ENCODE measurements at places on chromosomes 6 and 20.
A peak's percentile ranks its signal among the peaks of the same experiment; 100 is the strongest.

DNA sequence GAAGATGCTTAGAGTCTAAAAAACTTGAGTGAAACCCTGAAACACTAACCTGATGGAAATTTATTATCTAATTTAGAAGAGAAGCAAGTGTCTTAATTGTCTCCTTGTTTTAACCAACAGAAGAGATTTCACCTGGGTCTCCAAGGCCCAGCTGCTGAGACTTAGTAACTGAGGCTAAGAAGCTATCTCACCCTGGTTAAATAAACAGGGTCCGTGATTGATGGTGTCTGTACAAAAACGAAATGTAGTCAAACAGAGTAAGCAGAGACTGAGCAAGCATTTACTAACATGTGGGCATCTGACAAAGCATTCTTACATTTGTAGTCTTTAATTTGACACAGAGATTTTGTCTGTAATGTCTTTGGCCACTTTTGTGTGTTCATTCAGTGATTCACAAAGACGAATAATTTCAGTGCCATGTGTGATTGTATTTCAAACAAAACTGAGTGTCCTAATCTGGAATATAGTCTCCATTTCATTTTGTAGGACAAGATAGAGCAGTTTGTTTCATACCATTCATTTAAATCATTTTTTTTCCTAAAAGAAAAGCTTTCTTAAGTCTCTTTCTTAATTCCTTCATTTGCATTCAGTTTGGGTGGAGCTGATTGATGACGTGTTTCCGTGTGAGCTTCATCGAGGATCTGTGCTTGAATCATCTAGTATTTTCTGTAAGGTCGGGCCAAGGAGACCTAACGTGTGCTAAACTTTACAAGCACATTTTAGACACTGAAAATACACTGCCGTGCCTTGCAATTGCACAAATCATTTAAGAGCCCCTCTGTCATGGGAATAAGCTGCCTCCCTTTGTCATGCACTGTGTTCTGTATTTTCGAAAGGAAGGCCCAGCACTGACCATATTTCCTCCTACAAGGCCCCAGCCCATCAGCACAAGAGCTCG lies 170.6 kb upstream of the QKI start:
- H3K4me3 ChIP-seq = no peak overlapping the region
- H3K27me3 ChIP-seq = no peaks in the 10 kb centered on the region
- H3K27ac ChIP-seq = no peak overlapping the region
- H3K4me1 ChIP-seq = no peaks in the 10 kb centered on the region
- no peak for DNase-seq

- no peak overlapping the region for H3K27ac ChIP-seq
- DNase-seq = no peak
- H3K4me1 ChIP-seq = no peaks in the 10 kb centered on the region
- H3K36me3 ChIP-seq = no peaks in the 10 kb centered on the region
These were observed 33.3 kb upstream of the QKI start for GRCh38 chr6:163381118-163381756.

DNA sequence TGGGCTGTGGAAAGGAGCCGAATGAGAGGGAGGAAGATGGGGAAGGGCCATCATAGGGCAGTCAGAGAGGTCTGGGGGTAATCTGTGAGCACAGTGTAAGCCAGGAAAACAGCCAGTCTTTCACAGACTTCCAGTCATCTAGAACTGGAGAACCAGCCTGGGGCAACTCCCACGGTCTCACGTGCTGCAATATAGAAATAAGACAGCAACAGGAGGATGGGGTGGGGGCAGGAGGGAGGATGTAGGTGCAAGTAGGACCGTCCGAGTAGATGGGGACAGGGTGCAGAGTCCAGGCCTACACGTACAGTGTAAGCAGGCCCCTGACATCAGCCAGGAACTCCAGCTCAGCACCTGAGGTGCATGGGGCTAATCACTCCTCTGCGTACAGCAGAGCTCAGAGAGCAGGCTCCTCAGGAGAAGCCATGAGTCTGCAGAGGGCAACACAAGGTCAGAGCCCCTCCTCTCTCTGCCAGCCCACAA lies 58.2 kb upstream of the TNFAIP3 start:
- no peak overlapping the region for H3K4me3 ChIP-seq
- H3K4me1 ChIP-seq = peaks cover 54% of the 10 kb centered on the region
- no peaks in the 10 kb centered on the region for H3K36me3 ChIP-seq
- no peak for DNase-seq
- H3K27me3 ChIP-seq = no peaks in the 10 kb centered on the region

DNA sequence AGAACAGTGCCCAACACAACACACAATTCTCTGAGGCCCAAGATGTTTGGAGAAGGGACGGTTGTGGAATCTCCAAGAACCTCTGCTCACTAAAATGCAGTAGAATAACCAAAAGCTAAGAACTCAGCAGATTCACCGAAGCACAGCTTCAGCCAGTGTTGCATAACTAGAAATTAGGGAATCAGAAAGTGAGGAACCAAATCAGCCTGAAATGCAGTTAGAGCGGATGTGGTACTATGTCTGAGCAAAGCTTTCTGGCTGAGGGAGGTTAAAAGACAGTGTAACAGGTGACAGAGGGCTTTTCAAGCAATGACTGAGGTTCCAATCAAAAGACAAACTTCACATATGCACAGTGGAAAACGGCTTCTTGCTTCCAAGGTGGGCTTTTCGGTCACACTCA lies 197.9 kb upstream of the KCNK16 start:
- H3K27ac ChIP-seq = no peak overlapping the region
- H3K27me3 ChIP-seq = no peaks in the 10 kb centered on the region
- no peaks in the 10 kb centered on the region for H3K36me3 ChIP-seq
- no peak for DNase-seq
- H3K4me3 ChIP-seq = no peak overlapping the region

DNA sequence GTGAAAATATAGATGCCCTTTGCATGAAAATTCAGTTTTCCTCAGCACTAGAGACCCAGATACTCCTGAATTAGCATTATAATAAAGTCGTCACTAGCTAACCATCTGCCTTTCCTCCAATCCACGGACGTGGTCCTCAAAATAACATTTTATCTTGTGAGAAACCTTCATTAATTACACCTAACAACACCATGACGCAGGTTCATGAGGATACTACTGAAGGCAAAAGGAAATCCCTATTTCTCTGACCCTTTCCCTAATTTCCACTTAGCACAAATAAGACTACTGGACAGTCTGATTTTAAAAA lies 1.3 kb upstream of the PNISR start:
- peak overlapping the region; percentile 66 for H3K4me3 ChIP-seq
- H3K36me3 ChIP-seq = no peaks in the 10 kb centered on the region
- no peak for DNase-seq
- H3K4me1 ChIP-seq = peaks cover 13% of the 10 kb centered on the region
- H3K27ac ChIP-seq = peak overlapping the region; percentile 99

DNA sequence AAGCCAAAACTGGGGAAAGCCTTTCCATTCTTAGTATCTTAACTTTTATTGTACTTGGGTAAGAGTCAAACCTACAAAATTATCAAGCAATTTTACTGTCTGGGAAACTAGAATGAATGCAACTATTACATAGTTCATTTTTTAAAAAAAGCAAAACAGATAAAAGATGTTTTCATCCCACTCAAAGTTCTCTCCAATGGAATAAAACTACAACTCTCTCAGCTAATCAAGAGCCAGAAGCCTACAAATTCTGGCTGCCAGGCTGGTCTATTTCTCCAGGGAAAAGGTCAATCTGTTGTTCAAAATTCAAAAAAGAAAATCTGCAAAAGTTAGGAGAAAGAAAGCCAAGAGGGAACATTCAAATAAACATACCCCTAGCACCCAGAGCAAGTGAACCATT lies 56.2 kb downstream of the COL12A1 start:
- H3K36me3 ChIP-seq = no peaks in the 10 kb centered on the region
- DNase-seq = no peak
- H3K4me3 ChIP-seq = no peak overlapping the region
- no peaks in the 10 kb centered on the region for H3K4me1 ChIP-seq
- no peaks in the 10 kb centered on the region for H3K27me3 ChIP-seq

DNA sequence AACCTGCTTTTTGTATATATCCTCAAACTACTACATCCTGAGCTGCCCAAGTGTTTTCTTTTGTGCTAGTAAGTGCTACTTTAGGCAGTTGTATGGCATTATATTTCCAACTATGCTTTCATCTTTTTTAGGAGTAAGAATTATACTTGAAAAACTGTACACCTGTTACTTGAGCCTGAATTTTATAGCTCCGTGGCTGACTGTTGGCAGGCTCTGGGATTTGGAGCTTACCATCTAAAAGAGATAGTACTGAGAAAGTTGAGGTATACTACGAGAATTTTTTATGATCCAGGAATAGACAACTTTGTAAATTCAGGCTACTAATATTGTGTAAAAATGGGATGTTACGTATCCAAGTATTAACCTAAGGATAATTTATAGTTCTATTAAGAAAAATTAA lies 32.4 kb downstream of the RNF217 start:
- no peak overlapping the region for H3K27ac ChIP-seq
- H3K36me3 ChIP-seq = no peaks in the 10 kb centered on the region
- H3K4me3 ChIP-seq = no peak overlapping the region
- no peaks in the 10 kb centered on the region for H3K27me3 ChIP-seq
- DNase-seq = no peak

DNA sequence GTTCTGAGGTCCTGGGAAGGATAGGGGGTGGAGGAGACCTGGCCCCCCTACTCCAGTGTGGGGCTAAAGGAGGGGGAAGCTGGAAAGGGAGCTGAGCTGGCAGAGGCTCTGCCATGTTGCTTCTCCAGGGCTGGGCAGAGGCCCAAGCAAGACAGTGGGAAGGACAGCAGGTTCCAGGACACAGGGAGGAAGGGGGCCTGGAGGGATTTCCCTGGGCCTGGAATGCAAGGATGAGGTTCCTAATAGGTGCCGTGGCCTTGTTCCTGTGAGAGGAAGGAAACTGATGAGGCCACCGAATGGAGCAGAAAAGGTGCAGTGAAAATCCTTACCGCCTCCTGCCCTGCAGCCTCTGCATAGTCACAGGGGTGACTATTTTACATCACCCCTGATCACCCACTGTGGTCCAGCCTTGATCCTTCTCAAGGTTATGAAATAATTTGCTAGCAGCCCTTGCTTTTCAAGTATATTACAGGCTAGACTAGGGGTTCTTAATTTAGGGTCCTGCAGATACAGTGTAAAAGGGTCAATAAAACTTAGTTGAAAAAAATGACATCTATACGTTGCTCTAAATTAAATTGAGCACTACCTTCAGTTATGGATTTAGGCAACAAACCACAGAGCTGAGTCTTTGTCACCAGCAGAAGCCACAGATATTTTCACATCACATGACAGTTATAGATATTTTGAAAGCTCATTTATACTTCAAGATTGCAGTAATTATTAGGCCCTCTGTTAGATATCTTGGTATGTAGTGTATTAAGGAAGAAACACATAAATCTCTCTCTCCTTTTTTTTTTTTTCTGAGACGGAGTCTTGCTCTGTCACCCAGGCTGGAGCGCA lies 45.7 kb upstream of the RNF24 start:
- H3K27ac ChIP-seq = no peak overlapping the region
- no peak for DNase-seq
- H3K4me3 ChIP-seq = no peak overlapping the region
- no peaks in the 10 kb centered on the region for H3K27me3 ChIP-seq
- no peaks in the 10 kb centered on the region for H3K36me3 ChIP-seq
- no peaks in the 10 kb centered on the region for H3K4me1 ChIP-seq

- H3K36me3 ChIP-seq = no peaks in the 10 kb centered on the region
- DNase-seq = no peak
- no peak overlapping the region for H3K27ac ChIP-seq
- no peak overlapping the region for H3K4me3 ChIP-seq
- H3K27me3 ChIP-seq = no peaks in the 10 kb centered on the region
These were observed 123.5 kb downstream of the GMPR start for GRCh38 chr6:16361861-16362260.

GRCh38 chr20:8969146-8969583 lies 99.7 kb upstream of the PLCB4 start:
- no peaks in the 10 kb centered on the region for H3K36me3 ChIP-seq
- no peak overlapping the region for H3K4me3 ChIP-seq
- no peaks in the 10 kb centered on the region for H3K4me1 ChIP-seq

- no peak overlapping the region for H3K27ac ChIP-seq
- H3K4me3 ChIP-seq = no peak overlapping the region
- no peaks in the 10 kb centered on the region for H3K27me3 ChIP-seq
- no peaks in the 10 kb centered on the region for H3K36me3 ChIP-seq
These were observed 388.2 kb upstream of the CITED2 start for GRCh38 chr6:139762587-139763031.

DNA sequence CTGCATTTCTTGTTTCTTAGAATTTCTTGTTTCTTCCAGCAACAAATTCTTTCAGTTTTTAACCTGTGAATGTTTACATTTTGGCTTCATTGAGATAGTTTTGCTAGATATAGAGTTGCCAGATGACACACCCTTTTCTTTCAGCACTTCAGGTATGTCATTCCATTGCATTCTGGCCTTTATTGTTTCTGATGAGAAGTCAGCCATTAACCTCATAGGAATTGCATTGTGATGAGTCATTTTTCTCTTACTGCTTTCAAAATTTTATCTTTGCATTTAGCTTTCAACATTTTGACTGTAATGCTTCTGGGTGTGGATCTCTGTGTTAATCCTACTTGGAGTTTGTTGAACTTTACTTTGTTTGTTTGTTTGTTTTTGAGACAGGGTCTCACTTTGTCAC lies 440.3 kb upstream of the HS3ST5 start:
- H3K27me3 ChIP-seq = no peaks in the 10 kb centered on the region
- no peak overlapping the region for H3K27ac ChIP-seq
- H3K36me3 ChIP-seq = no peaks in the 10 kb centered on the region

- H3K4me3 ChIP-seq = no peak overlapping the region
- DNase-seq = no peak
- no peaks in the 10 kb centered on the region for H3K36me3 ChIP-seq
- H3K4me1 ChIP-seq = peaks cover 54% of the 10 kb centered on the region
- H3K27ac ChIP-seq = peak overlapping the region; percentile 67
These were observed 60.0 kb upstream of the PIM1 start for GRCh38 chr6:37109714-37110499.

- no peaks in the 10 kb centered on the region for H3K27me3 ChIP-seq
- no peak overlapping the region for H3K27ac ChIP-seq
- no peaks in the 10 kb centered on the region for H3K36me3 ChIP-seq
- no peak for DNase-seq
These were observed 76.3 kb downstream of the JARID2 start for GRCh38 chr6:15322184-15322583.

DNA sequence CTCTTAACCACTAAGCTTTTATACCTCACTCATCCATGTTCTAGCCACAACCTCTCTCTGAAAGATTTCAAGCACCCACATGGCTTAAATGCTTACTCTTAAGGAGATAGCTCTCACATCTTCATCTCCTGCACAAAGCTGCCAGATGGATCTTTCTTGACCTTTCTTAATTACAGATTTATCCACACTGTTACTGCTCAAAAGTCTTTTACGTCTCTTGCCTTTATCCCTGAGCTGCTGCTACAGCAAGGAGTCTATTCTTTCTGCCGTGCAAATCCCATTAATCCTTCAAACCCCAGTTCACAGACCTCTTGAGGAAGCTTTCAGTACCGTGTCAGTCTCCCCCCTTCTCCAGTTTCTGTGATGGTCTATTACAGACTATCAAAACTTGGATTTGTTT lies 54.6 kb downstream of the B4GALT5 start:
- no peak for DNase-seq
- peaks cover 6% of the 10 kb centered on the region for H3K4me1 ChIP-seq
- no peaks in the 10 kb centered on the region for H3K27me3 ChIP-seq

GRCh38 chr6:4368649-4369048 lies 233.3 kb upstream of the ECI2 start:
- no peak overlapping the region for H3K4me3 ChIP-seq
- no peak overlapping the region for H3K27ac ChIP-seq
- no peaks in the 10 kb centered on the region for H3K4me1 ChIP-seq
- no peaks in the 10 kb centered on the region for H3K27me3 ChIP-seq
- H3K36me3 ChIP-seq = no peaks in the 10 kb centered on the region

- no peak overlapping the region for H3K4me3 ChIP-seq
- no peaks in the 10 kb centered on the region for H3K36me3 ChIP-seq
- DNase-seq = no peak
- H3K27me3 ChIP-seq = no peaks in the 10 kb centered on the region
- no peak overlapping the region for H3K27ac ChIP-seq
- H3K4me1 ChIP-seq = no peaks in the 10 kb centered on the region
These were observed 94.7 kb downstream of the TMEM242 start for GRCh38 chr6:157228426-157229131.
